ENCODE measurements at places on chromosomes 6 and 20. TPM values are rescaled to one million over a fixed set of nuclear protein-coding genes. Genes with fewer than 3 reads are reported as not detected.
A peak's percentile ranks its signal among the peaks of the same experiment; 100 is the strongest.

DNA sequence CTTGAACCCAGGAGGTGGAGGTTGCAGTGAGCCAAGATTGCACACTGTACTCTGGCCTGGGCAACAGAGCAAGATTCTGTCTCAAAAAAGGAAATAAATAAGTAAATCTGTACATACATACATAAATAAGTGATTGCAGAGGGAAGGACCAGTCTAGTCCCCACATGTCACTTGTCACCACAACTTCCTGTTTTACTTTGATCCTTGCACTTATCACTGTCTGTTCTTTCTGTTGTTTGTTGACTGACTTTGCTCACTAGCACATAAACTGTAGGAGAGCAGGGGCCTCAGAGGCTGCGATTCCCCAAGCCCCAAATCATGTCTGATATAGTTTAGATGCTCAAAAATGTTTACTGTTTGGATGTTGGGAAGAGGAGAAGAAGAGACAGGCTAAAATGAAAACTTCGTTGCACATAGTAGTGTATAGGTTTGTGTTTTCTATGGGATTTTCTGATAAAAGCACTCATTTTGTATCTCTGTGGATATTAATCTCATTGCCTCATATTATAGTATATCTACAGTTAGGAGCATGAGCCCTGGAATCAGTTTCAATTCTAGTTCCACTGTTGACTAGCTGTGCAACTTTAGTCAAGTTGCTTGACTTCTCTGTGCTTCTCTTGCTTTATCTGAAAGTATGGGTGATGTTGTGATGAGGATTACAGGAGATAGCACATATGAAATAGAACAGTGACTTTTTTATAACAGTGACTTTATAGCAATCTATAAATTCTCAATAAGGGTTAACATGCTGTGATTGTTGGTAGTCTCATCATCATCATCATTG, 165.0 kb downstream of the TBC1D7 start:
- peak; percentile 32 for DNase-seq

DNA sequence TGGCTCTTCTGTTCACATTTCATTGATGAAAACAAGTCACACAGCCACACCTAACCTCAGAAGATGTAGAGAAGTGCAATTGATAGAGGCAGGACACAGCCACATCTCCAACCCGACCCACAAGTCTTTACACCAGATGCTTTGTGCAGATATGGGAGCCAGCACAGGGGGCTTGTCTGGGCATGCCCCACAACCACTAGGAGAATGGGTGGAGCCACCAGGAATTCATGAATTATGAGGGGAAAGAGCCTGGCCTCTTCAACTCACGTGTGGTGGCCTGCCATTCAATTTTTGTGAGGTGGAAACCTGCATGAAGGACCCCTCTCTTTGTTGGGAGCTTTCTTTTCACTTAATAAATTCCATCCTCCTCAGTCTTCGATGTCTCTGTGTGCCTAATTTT, 79.1 kb downstream of the OGFRL1 start:
- DNase-seq: no peak

- no peak for DNase-seq
Measured at GRCh38 chr6:31621320-31621939, 915 bp downstream of the PRRC2A start.

GRCh38 chr6:10413850-10414738, 780 bp downstream of the TFAP2A start:
- DNase-seq: no peak

- DNase-seq: no peak
Measured at GRCh38 chr20:45042978-45043377, 57.9 kb downstream of the KCNS1 start.

GRCh38 chr6:131960371-131961133, 9.4 kb upstream of the CCN2 start:
- DNase-seq: no peak

DNA sequence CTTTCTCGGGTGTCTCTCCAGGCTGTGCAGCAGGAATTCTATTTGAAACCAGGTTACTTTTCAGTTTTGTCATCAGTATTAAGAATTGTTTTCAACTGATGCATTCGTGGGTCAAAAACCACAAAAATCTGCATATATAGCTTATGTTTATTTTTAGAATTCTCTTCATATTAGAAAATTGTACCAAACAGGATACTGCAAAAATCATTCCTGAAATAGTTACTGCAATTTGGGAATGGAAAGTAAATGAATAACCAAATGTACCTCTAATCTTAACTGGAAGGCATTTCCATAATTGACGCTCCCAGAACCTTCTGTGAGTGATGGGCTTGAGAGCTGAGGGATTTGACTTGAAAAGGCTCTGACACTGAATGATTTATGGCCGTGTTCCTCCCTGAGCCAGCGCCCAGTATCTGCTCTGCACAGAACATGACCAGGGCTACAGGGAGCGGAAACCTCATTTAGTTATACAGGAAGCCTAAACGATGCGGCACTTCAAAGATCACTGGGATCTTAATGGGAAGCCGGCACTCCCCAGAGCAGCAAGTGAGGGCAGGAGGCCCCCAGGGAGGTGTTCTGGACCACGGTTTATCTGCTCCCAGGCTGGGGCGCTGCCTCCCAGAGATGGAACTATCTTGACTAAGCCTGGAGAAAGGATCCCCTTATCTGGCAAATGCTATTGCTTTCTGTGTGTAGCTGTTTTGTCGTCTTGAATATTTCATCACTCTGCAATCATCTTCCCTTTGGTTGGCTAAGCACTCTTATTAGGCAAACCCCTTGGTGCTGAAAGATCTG, 446.0 kb downstream of the QKI start:
- no peak for DNase-seq

DNA sequence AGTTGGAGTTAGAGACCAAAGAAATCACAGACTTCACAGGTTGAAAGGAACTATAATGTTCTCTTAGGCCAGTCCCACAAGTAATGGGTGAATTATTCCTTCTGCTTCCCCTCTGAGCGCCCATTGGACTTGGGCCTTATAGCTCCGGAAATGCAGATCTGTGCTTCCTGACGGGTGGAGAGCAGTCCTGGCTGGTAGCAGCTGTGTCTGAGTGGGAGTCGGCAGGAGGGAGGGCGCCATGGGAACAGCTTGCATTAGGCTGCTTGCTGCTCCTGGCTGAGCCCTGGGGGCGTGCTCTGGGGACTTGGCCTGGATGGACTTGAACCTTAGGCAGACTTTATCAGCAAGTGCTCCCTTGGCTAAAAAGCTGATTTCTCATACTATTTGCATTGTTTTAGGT, 18.4 kb upstream of the NUP153 start:
- DNase-seq: no peak

GRCh38 chr6:145561095-145562072, 173.9 kb downstream of the EPM2A start:
- DNase-seq: no peak

- peak; percentile 16 for DNase-seq
Measured at GRCh38 chr6:52815167-52816092, 11.8 kb upstream of the GSTA1 start.

GRCh38 chr6:22888163-22888752, 318.9 kb downstream of the HDGFL1 start:
- DNase-seq: no peak

DNA sequence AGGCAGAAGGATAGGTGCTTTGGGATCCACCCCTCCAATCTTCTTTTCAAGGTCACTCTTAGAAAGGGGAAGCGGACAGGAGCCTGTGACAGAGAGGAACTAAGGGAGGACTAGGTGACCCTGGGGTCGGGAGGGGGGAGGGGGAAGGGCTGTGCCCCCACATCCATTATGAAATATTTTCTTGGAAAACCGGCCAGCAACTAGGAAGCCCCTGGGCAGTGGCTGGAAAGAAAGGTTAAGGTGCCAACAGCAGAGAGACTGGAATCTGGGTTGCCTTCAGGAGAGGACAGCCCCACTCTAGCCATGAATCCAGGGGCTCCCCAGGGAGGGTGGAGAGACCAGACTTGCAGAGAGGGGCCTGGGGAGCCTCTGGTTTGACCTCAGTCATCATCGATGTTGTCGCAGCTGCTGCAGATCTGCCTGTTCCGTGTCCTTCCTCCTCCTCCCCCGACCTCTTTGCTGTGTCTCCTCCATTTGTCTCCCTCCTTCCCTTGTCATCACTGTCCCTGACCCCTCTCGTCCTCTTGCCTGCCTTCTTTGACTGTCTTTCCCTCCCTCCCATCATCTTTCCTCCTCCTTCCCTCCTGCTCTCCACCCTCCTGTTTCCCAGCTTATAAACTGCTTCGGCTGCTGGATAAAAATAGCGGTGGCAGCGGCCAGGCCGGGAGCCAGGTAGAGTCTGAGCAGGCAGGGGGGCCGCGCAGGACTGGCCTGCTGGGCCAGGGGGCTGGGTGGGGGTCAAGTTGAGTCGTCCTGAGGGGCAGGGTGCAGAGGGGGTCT, 3.2 kb downstream of the SLC29A1 start:
- peak; percentile 30 for DNase-seq

DNA sequence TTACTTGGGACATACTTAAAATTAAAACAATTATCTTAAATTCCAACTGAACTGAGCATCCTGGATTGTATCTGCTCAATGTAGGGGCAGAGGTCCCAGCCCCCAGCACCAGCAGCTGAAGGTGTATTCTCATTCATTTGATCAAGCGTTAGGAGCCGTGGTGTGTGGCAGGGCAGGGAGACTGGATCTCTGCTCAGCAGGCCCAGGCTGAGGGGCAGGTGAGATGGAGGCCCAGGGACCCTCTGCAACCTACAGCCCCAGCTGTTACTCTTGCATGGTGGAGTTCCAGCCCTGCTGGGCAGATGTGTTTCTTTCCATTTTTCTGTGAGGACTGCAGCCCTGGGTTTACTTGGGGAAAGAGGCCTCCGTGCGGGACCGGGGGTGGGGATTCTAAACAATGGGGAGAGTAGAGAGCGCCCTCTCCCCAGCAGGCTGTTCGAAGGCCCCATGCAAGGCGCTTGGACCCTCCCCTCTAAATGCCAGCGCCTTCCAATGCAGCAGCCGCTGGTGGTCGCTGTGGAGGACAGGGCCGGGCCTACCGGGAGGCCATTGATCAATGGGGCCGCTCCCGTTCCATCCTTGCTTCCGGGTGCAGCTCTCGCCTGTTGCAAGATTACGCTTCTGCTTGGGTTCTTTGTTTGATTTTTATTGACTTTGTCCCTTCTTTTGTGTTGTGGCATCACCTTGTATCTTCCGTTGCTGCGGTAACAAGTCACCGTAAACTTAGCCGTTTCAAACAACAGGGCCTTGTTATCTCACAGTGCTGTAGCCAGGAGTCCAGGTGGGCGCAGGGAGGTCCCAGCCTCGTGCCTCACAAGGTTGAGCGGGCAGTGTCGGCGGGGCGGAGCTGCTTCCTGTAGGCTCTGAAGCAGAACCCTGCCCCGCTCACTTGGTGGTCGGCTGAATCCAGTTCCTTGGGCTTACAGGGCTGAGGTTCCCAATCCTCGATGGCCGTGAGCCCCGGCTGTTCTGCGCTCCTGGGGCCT, 134.8 kb upstream of the PHACTR3 start:
- no peak for DNase-seq

DNA sequence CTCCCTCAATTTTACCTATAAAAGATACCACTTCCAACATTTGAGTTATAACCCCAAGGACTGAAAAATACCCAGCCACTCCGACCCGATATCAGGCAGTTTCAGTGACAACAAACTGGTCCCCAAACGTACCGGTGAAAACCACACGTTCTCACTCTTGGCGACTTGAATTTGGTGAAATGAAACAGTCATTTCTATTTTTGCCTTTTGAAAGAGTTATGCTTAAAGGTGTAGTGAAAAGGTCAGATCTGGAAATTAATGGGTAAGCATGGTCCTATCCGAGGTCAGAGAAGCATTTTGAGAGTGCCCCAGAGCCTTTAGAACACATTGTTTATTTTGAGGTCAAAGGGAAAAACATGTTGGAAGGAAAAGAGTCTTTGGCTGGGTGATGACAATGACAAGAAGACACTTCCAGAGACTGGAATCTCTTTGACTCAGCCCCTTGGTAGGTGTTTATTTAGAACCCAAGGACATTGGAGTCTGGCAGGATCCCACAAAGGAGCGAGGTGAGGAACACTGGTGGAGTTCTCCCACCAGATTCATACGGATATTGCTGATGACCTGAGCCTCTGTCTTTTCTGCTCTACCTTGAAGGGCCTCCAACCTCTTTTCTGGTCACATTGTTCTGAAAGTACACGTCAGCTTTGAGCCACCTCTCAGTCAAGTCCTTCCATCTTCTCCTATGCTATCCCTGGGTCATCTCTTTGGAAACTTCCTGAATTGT, 235.0 kb downstream of the GMPR start:
- no peak for DNase-seq

- no peak for DNase-seq
Measured at GRCh38 chr6:68059899-68060298, 575.2 kb upstream of the ADGRB3 start.

DNA sequence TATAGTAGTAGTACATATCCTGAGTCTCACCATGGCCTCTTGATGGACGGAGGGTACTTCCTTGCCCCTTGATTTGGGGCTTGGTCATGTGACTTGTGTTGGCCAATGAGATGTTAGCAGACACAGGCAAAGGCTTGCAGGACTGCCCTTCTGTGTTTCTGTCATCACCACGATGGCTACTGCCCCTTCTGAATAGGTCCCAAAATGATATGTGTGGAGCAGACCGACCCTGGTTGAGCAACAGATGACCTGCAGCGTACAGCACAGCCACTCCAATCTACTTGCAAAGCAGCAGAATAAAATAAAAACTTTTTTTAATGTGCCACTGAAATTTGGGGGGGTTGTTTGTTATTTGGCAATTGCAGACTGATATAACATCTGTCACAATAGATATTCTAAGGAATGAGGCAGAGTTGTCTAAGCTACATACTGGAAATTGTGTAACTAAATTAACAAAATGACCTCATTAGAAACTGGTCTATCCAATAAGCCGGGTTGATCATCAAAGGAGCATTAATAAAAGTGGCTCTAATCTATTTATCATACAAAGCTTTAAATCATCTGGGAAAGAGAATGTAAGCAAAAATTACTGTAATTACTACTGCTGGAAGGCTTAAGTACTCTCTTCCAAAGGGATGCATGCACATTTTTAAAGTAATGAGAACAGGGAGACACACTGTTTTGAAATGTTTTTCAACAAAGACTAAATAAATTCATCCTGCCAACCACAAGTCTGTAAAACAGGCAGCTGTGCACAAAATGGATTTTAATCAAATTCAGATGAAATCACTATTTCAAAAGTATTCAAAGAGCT, 209.5 kb downstream of the KIF16B start:
- no peak for DNase-seq

GRCh38 chr6:5763871-5764270, 242.9 kb downstream of the NRN1 start:
- no peak for DNase-seq

GRCh38 chr6:13094781-13095425, 233.4 kb downstream of the TBC1D7 start:
- no peak for DNase-seq

DNA sequence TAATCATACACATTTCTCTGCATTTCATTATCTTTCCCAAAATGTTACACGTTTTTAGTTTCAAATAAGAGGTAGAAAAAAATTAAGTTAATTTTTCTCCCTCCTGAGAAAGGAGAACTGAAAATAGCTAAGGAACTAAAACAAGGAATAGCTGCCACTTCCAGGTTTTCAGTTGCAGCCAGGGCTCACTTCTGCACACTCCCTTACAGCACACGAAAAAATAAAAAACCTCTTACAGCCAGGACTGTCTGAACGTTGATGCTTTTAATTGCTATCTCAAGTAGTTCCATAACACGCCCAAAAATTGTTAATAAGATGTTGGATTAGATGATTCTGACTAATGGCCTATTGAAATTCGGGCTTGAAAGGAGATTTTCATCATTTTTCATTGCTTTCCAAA, 153.7 kb upstream of the THBS2 start:
- DNase-seq: no peak

Gene MAFB
- polyA plus RNA-seq: 313 TPM

Gene C20orf141
- polyA plus RNA-seq: not detected

Gene SLC44A4
- polyA plus RNA-seq: not detected

Gene JPH2
- not detected for polyA plus RNA-seq

Gene BIRC7
- not detected for polyA plus RNA-seq

Gene MAPK13
- 0.88 TPM for polyA plus RNA-seq

Gene CTAGE9
- polyA plus RNA-seq: not detected

Data from CD14-positive monocyte (primary cell).